Globus pallidus (tissue), 1 donor: ENCODE measurements at places on chromosomes 12 and 14.
A peak's percentile ranks its signal among the peaks of the same experiment; 100 is the strongest.

- DNase-seq = no peak
These were observed 162.9 kb downstream of the GXYLT1 start for GRCh38 chr12:41981758-41982157.

- DNase-seq = peak; percentile 27
These were observed 20.2 kb downstream of the KRT8 start for GRCh38 chr12:52884526-52885293.

- DNase-seq = no peak
These were observed 225.6 kb downstream of the VRK1 start for GRCh38 chr14:97022741-97023140.

GRCh38 chr12:132837693-132838409 is 9.2 kb upstream of the GOLGA3 start:
- no peak for DNase-seq

DNA sequence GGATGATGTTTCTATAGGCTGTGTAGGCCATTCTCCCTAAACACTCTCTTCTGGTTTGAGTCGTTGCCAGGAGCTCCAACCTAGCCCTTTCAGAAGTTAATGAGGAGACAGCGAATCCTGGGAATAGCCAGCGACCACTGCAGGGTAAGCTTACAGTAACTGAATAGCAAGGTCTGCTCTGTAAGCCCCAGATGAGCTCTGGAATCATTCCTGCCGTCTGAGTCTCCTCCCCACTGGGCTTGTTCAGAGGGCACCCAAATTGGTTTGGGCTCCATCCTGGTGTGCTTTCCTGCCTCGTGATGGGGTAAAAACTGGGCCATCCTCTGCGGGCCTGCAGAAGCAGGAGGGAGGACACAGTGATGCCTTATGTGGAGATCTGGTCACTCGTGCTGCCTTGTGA is 43.3 kb upstream of the EMP1 start:
- DNase-seq = no peak
